ENCODE measurements at places on chromosomes 12 and 14. TPM values are rescaled to one million over a fixed set of nuclear protein-coding genes. Genes with fewer than 3 reads are reported as not detected.

DNA sequence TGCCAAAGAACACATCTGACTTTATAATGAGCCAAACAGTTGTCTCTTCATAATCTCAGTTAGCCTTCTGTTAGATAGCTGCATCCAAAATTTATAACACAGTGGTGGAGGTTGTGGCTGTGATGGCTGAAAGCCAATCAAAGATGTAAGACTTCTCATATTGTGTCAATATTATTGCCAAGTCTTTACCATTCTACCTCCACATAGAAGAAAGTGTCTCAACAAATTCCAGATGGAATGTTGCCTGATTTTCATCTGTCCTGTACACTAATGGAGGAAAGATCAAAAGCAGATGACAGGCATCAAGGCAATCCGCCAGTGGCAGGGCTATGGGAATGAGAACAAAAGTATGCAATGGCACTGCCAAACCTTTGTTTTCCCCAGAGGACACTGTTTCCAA lies 813.1 kb upstream of the NOVA1 start:
- DNase-seq, result no peak

REC8 gene
- total RNA-seq, result 158 TPM

- DNase-seq, result no peak
Observed at GRCh38 chr12:52327830-52328500, 6.8 kb upstream of the KRT83 start.

GRCh38 chr12:64086946-64087345 lies 135.2 kb downstream of the KICS2 start:
- no peak for DNase-seq

TMEM116 gene
- total RNA-seq, result 3.3 TPM

- no peak for DNase-seq
Observed at GRCh38 chr12:30985814-30986452, 59.4 kb downstream of the TSPAN11 start.

DNA sequence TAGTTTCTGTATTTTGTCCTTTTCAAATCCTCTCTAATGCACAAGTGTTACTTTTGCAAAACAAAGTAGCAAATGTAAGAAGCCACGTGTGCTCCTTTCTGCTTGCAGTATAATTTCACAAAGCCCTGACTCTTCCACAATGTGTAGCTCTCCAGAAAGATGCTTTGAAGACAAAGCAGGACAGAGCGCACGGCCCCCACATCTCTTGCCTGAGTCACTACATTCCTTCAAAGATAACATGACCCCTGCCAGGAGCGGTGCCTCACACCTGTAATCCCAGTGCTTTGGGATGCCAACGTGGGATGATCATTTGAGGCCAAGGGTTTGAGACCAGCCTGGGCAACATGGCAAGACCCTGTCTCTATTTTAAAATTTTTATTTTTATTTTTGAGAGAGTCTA lies 40.5 kb downstream of the JAG2 start:
- no peak for DNase-seq

ACVRL1 gene
- total RNA-seq, result 2.4 TPM

RAD9B gene
- not detected for total RNA-seq

SIX6 gene
- not detected for total RNA-seq

Measured in epithelial cell of proximal tubule (primary cell).